ENCODE measurements at places on chromosomes 5 and 9.

GRCh38 chr5:1453613-1454012 is 8.4 kb upstream of the SLC6A3 start:
- ATAC-seq, result no peak

DNA sequence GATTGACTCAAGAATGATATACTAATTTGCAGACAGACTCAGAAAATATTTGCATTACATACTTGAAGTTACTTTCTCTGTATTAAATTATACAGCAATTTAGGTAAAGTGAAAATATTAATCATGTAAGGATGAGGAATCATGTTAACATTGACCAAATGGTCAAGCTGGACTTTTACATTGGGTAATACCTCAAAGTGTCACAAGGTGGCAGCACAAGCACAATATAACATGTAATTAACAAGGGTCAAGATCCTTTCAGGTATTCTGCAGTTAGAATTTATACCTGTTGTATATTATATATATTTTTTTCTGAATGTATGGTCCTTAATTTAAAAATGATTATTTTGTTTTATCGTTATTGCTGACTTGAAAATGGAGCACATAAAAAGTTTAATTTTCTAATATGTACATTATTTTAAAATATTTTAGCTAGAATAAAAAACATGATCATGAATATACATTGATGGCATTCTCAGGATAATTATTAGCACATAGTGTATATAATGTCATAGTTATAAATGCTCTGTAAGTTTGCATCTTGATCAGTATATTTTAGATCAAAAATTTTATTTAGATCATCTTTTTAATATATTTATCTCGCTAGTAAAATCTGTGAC is 8.6 kb downstream of the HAPLN1 start:
- no peak for ATAC-seq

- ATAC-seq, result no peak
Observed at GRCh38 chr5:82586181-82586580, 308.0 kb upstream of the RPS23 start.

DNA sequence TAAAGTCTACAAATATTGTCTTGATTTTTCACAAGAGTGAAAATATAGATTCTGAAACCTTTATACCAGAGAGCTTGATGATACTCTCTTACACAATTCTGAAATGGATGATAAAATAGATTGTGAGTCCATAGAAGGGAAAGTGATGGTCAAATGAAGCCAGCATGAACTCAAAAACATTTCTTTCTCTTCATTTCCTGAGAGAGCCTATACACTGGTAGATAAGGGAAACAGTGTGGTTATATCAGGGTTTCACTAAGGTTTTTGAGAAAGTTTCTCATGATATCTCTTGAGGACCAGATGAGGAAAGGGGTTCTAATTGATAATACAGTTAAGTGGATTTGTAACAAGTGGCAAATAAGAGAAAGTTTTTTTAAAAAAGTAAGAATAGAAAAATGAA is 254.1 kb downstream of the PJA2 start:
- no peak for ATAC-seq

DNA sequence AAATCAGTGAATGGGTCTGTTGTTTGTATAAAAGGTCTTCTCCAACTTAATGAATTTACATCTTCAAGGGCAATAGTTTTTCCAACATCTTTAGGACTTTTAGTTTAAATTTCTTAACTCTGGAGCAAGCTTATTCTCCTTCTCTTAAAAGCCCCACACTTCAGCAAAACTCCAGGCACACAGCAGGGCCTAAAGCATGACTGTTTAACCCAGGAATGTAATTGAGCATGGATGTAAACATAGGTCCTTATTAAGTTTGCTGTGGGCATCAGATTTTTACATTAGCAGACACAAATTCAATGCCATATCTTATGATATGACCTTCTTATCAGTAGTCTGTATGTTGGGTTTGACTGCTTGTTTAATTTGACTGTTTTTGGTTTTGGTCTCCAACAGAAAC is 78.9 kb downstream of the ABCA1 start:
- ATAC-seq, result no peak

- no peak for ATAC-seq
Observed at GRCh38 chr9:21095561-21095960, 17.8 kb upstream of the IFNB1 start.

DNA sequence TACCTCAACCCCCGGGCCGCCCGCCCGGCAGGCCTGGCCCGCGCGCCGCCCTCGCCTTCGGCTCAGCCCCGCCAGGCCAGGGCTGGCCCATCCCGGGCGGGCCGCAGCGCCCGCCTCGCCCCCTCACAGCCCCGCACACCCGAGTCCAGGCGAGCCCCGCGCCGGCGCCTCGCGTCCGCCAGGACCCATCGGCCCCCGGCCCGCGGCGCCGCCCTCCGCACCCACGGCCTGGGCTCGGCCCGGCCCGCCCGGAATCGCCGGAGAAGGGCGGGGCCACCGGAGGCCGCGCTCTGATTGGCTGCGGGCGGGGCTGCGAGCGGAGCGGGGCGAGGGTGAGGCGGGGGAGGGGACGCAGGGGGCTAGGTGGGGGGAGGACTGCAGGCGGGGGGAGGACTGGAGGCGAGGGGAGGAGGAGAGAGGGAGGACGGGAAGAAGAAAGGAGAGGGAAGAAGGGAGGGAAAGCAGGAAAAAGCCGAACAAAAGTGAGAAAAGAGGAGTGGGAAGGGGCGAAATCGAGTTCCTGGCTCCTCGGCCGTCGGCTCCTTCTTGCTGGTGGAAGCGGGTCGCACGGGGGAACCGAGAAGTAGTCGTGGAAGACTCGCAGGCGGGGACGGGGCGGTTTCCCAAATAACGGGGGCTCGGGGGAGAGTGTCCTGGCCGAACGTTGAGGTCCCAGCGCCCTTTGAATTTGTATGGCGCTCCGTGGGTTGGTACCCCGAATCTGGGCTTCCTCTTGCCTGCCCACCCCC is 472 bp upstream of the UBTD2 start:
- peak; percentile 95 for ATAC-seq

- no peak for ATAC-seq
Observed at GRCh38 chr5:146722361-146722779, 156.2 kb downstream of the PPP2R2B start.

DNA sequence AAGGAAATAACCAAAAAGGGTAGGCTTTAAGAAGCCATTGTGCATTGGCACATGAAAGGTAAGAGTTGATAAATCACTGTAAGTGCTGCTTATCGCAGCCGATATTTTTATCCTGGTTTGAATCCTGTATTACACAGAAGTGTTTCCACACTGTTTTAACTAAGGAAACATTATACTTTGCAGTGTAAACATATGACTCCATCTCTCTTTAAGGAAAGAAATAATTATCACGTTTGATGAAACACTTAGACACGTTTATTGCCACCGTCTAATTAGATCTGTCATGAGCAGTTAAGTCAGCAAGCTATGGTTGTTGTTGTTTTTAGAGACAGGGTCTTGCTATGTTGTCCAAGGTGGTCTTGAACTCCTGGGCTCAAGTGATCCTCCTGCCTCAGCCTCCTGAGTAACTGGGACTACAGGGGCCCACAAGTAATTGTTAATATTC is 85.7 kb upstream of the TNFAIP8 start:
- ATAC-seq, result no peak

- no peak for ATAC-seq
Observed at GRCh38 chr9:135296735-135297455, 182.7 kb upstream of the PPP1R26 start.

DNA sequence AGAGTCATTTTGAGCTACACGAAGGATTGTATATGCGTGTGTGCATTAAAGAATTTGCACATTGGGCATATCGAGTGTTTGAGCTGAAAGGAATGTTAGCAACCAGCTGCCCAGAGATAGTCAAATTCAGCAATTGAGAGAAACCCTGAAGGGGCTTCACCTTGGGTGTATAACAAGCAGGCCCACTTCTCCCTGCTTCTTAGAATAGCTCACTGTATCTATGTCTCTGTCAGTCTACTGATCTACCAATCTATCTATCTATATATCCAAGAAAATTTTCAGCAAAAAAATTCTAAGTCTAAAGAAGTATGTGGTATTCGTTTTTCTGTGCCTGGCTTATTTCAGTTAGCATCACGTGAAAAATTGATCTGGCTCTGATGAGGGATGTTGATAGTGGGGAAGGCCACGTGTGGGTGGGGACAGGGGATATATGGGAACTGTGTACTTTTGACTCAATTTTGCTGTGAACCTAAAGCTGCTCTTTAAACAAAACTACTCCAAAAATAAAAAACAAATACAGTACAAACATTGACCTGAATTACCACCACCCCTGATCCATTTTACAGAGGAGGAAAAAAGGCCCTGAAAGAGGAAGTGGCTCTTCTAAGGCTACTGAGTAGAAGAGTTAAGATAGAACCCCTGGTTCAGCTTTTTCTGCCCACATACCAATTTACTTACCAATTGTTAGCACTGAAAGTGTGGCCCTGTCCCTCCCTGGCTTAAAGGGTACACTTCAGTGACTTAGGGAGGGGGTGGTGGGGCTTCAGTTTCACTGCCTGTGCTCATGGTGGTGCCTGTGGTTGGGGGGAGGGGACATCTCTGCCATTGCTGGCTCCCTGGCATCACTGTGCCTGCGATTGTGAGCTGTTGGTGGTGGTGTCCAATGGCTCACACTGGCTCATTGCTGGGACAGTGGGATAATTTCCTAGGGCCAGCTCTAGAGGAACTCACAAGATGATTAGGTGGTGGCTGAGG is 141.8 kb downstream of the DOCK2 start:
- peak; percentile 95 for ATAC-seq

DNA sequence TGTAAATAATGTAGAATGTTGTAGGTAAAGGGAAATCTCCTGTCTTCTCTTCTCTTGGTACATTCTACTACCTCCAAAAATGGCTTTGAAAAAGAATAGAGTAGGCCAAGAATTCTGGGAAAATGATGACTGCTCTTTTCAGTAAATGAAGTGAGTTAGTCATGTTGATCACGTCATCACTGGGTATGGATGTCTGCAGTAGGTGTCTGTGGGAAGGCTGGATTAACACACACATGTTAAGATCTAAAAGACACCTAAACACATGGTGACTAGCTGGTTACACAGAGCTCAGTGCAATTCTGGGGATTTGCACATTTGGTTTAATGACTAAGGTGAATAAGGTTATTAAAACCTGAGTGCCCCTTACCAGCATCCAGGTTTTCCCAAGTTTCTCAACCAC is 161.5 kb downstream of the CEP120 start:
- ATAC-seq, result no peak

DNA sequence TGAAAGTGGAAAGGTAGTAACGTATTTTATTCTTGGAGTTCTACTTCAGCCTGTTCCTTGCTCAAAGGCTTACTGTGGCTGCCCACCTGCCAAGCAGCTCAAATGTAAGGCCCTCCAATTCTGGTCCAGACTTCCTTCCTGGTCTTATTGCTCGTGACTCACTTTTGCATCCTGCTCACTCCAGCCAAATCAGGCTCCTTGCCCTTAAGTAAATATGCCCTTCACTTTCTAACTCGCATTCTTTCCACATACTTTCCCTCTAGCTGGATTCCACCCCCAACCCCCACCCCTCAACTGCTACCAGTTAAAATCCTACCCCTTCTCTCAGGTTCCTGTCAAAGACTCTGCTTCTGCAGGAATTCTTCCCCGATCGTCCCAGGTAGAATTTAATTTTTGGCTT is 96.6 kb downstream of the GALNT10 start:
- no peak for ATAC-seq

- ATAC-seq, result peak; percentile 72
Observed at GRCh38 chr5:115415143-115415491, 118.7 kb upstream of the CCDC112 start.

DNA sequence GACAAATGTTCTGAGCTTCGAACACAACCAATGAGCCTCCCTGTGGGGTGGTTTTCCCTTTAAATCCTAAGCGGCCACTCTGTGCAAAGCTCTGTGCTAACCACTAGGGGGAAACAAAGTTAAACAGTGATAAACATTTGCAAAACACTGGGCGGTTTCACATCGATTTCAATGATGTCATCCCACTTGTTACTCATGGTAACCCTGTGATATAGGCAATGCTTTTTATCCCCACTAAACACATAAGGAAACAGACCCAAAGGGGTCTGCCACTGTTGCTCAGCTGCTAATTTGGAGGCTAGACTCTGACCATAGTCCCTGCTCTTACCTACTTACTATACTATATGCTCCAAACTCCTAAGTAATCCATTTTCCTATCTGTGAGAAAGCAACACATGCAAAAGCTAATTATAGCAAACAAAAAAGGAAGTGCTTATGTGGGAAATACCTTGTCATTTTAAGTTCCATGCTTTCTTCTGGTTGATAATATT is 57.3 kb downstream of the PTPN3 start:
- ATAC-seq, result peak; percentile 67

GRCh38 chr9:13165236-13165945 is 114.1 kb downstream of the MPDZ start:
- ATAC-seq, result no peak

- ATAC-seq, result peak; percentile 83
Observed at GRCh38 chr5:157109744-157110143, 900 bp upstream of the HAVCR2 start.

DNA sequence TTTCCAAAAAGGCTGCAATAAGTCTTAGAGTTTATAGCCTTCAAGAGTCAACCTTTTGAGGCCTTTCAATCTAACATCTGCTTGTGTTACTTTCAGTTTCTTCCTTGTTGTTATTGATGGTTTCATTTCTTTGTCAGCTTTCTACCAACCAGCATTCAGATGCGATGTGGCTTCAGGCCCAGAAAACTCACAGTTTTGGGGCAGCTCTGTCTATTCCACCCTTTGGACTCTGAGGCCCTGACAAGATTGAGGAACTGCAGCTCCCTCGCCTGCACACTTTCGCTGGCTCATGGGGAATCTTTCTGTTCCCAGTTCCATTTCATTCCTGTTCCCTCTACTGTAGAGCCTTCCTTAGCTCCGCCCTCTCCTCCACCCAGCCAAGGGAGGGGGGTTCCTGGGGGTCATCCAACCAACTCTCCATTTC is 13.3 kb upstream of the WHRN start:
- no peak for ATAC-seq

DNA sequence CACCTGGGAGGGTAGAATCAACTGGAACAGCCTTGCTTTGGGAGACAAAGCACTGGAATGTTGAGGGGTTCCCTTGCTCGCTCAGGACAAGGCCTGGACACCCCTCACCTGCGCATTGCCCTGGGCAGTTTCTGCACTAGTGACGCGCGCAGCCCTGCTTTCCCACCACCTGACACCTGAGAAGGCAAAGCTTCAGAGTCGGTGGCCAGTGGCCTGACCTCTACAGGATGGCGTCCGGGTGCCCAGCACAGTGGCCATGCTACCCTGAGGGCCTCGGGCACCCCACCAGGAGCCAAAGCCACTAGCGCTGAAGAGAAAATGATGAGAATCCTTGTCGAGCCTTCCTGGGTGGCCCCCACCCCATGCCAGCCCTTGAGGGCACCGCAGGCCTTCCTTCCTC is 161.3 kb downstream of the OLFM1 start:
- no peak for ATAC-seq

- no peak for ATAC-seq
Observed at GRCh38 chr5:135323701-135324132, 75.3 kb downstream of the MACROH2A1 start.

- ATAC-seq, result peak; percentile 6
Observed at GRCh38 chr5:177312649-177313181, 1.0 kb upstream of the MXD3 start.

DNA sequence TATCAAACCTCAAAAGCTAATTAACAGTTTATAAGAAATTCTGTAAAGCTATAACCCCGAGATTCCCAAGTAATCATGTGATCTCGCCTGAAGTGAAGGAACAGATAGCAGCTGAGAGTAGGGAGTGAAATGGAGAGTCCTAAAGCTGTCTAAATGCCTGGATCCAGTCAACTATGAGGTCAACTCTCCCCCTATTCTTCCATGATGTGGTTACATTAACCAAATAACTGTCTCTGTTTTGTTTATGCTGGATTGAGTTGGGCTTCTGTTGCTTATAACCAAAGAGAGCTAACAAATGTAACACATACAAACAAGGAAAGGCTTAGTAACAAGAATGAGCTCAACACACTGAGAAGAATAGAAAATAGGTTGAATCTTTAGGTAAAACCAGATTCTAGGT is 41.6 kb downstream of the GKAP1 start:
- no peak for ATAC-seq
